ENCODE measurements at places on chromosomes 7 and 10.

DNA sequence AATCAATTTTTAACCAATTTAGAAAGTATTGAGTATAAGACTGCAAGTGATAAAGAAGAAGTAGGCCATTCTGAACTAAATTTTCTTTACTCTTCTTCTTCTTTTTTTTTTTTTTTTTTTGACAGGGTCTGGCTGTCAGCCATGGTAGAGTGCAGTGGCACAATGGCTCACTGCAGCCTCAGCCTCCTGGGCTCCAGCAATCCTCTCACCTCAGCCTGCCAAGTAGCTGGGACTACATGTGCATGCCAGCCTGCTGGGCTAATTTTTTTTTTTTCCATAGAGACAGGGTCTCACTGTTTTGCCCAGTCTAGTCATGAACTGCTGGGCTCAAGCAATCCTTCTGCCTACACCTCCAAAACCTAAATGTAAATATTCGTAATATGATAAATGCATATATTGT, 63.2 kb downstream of the DGKB start:
- ATAC-seq: no peak

- ATAC-seq: no peak
These were observed 64.0 kb downstream of the TNS3 start for GRCh38 chr7:47517821-47518480.

DNA sequence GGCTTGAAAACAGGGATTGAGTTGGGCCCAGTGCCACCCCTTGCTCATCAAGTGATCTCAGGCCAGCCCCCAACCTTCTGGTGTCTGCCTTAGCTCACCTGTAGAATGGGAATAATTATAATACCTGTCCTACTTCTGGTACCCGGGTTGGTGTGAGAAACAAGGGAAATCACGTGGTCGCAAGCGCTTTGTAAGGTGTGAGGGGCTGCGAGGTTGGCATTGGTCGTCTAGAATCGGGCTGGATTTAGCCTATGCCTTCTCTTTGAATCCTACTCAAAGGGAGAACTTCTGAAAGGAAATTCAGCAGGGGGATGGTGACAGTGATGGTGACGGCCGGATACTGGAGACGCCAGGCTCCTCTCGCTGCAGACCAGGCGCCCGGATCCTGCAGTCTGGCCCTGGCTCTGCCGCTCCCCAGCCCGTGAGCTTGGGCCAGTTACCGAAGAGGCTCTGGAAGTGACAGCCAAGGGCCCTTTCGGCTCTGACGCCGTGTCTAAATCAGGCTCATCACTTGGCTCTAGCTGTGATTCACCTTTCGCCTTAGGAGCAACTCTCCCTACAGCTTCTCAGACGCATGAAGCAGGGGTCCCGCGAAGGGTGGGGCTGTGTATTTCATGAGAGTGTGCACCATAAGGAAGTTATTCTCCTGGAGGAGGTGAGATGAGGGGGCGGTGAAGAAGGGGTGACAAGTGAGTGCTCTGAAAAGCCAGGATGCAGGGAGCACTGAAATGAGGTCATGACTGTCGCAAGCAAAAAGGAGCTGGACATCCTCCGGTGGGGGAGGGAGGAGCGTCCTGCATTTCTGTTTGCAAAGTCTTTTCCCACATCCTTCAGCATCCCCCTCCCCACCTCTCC, 4.0 kb upstream of the CREB5 start:
- ATAC-seq: no peak

DNA sequence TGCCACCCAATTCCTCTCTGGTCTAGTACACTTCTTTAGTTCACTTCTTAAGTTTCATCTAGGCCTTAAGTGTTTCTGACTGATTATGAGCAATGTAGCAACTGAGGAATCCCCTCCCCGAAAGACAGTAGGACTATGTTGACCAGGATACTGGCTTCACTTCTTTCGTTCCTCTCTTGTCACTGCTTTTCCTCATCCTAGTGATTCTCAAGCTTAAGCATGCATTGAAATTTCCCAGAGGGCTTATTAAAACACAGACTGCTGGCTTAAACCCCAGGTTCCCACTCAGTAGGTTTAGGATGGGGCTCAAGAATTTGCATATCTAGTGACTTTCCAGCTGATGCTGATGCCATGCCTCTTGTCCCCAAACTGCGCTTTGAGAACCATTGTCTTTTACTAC, 164.6 kb upstream of the WNT16 start:
- ATAC-seq: no peak

DNA sequence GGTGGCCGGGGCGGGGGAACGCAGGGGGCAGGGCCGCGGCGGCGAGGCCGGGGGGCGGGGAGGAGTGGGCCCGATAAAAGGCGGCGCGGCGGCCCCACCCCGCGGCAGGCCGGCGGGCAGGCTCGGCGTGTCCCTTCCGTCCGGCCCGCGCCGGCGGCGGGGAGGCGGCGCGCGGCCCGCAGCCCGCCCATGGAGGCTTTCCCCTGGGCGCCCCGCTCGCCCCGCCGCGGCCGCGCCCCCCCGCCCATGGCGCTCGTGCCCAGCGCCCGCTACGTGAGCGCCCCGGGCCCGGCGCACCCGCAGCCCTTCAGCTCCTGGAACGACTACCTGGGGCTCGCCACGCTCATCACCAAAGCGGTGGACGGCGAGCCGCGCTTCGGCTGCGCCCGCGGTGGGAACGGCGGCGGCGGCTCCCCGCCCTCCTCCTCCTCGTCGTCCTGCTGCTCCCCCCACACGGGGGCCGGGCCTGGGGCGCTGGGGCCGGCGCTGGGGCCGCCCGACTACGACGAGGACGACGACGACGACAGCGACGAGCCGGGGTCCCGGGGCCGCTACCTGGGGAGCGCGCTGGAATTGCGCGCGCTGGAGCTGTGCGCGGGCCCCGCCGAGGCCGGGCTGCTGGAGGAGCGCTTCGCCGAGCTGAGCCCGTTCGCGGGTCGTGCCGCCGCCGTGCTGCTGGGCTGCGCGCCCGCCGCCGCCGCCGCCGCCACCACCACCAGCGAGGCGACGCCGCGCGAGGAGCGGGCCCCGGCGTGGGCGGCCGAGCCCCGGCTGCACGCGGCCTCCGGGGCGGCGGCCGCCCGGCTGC, at the start of gene NANOS1:
TSS of gene NANOS1 (plus strand) at position 102 of the 808 bp plus-strand sequence. CDS start at position 190, 88 bp downstream.
- ATAC-seq: peak; percentile 28

GRCh38 chr7:40990841-40991240, 712.0 kb downstream of the INHBA start:
- ATAC-seq: no peak

DNA sequence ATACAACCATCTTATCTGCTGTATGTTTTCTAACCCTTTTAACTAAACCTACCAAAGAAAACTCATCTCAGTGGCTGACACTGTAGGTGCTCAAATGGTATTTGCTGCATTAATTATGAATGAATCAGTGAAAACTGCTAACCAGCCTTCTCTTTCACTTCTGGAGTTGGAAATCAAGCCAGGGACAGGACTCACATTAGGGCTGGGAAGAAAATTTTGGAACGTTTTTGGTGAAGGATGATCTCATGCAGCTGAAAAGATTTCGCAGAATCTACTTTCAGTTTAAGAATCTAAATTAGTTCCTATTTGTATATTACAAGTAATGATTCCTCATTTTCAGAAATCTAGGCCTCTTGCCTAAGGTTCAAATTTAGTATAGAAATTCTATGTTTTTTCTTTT, 12.9 kb downstream of the MTPN start:
- no peak for ATAC-seq

- ATAC-seq: peak; percentile 64
These were observed 178.5 kb downstream of the NRP1 start for GRCh38 chr10:33155720-33156638.

Data from stimulated activated memory B cell treated with anti-CD40 and anti-IgM and Interleukin-4, amounts not matched to agents 10 μg/mL and 1 μg/mL and 100 μg/mL, for 72 hours (primary cell).